ENCODE measurements at places on chromosomes 5 and 9.

- DNase-seq: no peak
Measured at GRCh38 chr9:614431-614830, 227.1 kb upstream of the DMRT1 start.

DNA sequence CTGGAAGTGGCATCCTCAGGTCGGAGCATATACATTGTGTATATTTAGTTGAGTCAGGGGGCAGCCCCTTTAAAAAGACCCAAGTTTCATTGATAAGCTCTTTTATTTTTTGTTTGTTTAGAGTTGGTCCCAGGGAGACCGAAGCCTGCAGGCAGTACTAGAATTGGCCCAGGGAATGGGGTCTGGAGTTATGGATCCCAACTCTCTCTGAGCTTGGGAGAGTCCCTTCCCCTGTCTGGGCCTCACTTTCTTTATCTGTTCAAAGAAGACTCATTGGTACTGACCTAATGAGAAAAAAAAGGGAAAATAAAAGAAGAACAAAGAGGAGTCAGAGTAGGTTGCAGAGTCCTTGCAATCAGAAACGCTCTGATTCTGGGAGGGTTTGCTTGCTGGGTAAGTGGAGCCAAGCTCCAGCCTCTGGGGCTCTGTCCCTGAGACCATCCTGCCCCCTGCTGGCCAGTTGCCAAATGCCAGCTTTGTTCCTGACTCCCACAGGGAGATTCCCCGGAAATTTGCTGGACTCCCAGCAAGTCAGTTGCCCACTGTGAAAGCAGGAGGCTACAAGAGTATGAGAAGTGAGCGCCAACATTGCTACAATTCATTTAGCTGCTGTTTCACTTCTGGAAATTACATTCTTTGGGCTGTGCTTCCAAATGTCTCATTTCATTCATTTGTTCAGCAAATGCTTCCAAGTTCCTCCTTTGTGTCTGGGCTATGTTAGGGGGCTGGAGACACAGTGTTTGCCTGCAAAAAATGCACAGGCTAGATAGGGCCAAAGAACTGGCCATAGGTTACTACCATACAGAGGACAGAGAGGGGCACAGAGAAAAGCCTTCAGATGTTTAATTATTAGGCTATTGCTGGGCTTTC is 156.2 kb downstream of the MELK start:
- DNase-seq: peak; percentile 59

DNA sequence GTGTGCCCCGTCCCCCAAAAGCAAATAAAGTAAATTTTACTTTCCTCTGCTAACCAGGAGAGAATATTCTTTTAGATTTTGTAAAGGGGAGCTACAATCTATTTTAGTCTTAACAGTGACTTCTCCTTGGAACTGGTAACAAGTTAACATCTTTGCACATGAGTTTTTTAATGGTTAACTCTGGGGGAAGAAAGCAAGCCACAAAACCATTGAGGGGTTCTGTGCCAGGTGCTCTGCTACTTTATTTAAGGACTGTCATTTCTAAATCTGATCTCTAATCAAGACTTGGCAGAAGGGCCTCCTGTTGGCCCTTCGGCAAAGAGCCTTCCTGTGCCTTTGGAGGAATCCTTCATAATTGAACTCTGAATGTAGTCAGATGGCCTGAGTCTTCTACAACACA is 153.4 kb downstream of the SLC12A2 start:
- DNase-seq: no peak

DNA sequence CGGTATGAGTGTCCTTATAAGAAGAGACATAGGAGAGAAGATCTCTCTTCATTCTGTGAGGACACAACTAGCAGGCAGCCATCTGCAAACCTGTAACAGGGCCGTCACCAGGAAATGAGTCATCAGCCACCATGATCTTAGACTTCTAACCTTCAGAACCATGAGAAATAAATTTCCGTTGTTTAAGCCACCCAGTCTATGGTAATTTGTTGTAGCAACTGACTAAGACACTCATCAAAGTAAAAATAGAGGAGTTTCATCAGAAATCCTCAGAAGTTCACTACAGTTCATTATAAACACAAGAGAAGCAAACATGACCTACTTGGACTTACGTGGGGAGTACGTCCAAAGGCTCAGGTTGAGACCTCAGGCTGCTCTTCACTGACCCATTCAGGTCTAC is 357.7 kb downstream of the SEMA5A start:
- no peak for DNase-seq

- no peak for DNase-seq
Measured at GRCh38 chr9:21558079-21558478, 76.0 kb upstream of the IFNE start.

- DNase-seq: no peak
Measured at GRCh38 chr5:112355058-112355685, 63.9 kb downstream of the EPB41L4A start.

GRCh38 chr5:170275376-170275994 is 22.1 kb downstream of the LCP2 start:
- peak; percentile 79 for DNase-seq

DNA sequence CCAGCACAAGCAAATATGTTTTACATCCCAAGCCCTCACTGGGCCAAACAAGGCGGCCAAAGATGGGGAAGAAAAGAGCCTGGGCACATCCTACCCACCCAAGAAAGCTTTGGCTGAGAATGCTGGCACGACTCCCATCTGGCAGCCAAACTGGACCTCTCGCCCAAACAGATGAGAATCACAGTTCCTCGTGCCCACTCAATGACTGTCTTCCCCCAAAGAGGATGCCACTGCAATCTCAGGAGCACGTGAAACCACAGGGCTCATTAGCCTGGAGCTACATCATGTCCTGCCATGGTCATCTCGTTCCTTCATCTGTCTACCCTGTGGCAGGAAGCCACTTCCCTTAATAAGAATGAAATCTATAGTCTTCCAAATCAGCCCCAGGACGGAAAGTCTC is 536.8 kb downstream of the BNC2 start:
- DNase-seq: no peak

DNA sequence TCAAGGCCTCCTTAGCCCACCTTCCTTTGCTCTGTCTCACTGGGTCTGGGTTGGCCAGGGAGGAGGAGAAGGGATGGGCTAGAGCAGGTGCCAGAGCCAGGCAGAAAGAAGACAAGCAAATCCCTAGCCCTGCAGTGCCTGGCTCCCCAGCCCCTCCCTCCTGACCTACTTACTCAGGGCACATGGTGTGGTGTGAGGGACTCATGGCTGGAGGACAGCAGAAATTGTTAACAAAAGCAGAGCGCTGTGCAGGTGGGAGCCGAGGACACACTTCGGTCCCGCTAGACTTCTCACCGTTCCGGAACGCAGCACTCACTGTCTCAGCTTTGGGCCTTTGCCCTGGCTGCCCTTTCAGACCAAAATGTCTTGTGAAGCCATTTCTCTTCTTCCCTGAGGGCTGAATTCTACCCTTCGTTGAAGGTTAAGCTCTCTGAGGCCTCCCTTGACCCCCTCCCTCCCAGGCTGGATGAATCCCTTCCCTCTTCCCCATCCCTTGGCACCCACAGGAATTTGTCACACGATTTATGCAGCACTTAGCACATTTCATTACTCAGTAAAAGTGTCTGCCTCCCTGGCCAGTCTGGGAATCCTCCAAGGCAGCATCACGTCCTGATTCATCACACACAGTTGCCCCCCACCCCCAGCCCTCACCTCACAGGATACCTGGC is 263.9 kb upstream of the TRPC7 start:
- DNase-seq: no peak

DNA sequence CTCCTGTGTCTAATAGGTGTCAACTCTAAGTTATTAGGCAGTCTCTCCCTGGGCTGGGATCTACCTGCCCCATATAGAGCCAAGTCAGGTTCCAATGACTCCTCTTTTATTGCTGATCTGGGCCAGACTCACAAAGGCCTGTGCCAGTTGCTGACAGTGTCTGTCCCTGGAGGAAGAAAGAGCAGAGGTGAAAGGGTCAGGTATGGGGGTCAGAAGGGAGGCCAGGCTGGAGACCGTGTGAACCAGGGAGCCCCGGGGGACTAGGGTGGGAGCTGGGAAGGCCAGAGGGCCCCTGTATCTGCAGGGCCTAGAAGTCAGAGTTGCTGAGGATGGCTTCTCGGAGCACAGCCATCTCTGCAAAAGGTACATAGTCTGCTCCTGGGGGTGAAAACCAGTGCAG is 3.5 kb upstream of the HINT2 start:
- DNase-seq: no peak

DNA sequence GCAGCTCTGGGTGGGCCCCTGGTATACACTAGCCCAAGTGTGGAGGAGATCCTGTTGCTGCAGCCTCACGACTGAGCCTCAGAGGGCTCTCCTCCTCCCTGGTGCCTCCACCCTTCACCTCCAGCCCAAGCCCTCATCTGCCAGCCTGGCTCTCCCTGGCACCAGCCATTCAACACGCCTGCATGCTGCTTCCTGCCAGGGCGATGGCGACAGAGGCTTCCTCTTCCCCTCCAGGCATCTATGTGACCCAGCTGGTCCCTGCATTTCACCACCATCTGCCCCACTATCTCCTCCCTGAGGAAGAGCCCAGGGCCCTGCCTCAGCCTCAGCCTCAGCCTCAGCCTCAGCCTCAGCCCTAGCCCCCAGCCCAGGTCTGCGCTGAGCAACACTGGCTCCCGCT is 54.8 kb upstream of the ANGPTL2 start:
- no peak for DNase-seq

- DNase-seq: no peak
Measured at GRCh38 chr5:40402007-40402364, 277.7 kb upstream of the PTGER4 start.

DNA sequence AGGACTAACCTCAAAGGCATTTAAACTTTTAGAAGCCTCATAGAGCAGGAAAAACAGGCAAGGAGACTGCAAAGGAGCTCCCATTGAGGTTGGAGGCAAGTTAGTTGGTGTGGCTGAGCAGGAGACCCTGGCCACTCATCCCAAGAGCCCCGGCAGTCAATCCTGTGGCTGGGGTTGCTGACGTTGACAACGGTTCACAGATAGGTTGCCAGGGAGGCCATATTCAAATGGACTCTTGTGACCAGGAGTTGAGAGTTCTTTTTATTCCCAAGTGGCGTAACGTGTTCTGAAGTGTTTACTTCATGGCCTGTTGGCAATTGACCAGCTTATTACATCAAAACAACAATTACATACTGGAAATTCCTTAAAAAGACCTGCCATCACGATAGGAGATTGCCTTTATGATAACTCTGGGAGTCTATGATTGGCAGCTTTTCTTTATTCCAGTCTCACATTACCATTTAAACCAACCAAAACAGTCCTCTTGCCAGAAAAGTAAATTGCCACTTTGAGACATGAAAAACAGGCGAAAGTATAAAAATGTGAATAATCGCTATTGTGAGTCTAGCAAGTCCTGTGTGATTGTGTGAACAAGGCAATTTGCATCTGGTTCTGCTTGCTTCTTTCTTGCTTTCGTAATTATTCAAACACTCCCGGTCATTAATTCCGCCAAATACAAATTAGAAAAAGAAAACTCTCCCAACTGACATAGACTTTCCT is 394.9 kb downstream of the MED10 start:
- no peak for DNase-seq

DNA sequence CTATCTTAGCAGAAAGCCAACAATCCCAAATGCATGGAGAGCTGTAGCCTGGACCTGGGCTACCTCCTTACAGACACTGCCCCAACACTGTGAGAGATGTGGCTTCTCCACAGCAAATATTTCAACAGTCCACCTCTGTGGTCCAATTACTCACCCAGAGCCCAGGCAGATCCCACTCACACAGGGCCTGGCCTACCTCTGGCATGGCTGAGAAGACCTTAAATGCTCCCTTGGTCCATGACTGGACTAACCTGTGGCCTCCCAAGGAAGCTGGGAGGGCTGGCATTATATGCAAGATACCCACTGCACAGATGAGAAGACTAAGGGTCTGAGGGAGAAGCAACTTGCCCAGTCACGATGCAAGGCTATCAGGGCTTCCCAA is 22.8 kb upstream of the SLC25A51 start:
- no peak for DNase-seq

DNA sequence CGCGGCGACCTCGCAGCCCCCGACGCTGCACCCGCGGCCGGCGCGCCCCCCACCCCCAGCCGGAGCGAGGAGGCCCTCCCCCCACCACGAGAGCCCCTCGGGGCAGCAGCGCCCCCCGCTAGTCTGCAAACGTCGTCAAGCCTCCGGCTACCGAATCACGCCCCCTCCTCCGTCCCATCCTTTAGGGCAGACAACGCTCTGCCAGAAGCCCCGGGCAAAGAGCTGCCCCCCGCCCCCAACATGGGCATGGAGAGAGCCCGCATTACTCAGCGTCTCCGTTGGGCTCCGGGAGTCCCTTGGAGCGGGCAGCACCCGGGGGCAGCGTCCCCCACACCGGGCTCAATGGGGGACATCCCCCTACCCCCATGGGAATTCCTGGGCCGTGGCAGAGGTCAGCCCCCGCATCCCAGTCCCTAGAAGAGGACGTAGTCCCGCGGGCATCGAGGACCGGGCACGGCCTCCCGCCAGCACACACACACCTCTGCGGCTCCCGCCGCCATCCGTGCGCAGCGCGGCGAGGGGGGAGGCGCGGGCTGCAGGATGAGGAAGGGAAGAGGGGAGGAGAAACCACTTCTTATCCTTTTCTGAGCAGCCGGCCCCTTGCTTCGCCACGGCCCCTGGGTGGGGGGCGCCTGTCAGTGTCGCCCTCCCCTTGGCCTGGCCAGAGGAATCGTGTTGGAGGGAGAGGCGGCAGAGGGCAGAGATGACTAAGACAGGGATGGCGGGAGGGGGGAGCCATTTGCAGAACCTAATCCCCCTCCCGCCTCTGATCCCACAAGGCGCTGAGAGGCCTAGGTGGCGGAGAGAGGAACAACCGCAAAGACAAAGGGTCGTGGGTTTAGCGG is 750 bp downstream of the DNM1 start:
- DNase-seq: peak; percentile 18

GRCh38 chr5:101531026-101531425 is 627.9 kb upstream of the ST8SIA4 start:
- DNase-seq: no peak

DNA sequence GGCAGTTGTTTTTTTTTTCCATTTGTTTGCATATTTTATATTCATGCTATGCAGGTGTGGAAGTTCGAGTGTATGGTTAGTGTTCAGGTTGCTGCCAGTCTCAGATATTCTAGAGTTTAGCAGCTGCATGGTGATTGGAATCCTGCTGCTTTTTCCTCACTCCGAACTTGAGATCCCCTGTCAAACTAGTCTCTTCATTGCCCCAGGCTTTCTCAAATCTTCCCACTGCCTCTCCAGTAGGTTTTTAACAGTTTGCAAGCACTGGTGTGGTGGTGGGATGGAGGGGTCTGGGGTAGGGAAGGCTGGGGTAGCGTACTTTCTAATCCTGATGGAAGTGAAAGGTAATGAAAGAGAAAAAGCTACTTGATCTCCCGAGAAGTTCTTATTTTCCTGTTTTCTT is 112.9 kb downstream of the CHSY3 start:
- no peak for DNase-seq

- no peak for DNase-seq
Measured at GRCh38 chr9:20253635-20254034, 368.7 kb downstream of the MLLT3 start.

GRCh38 chr5:72018143-72018803 is 89.0 kb upstream of the MAP1B start:
- peak; percentile 58 for DNase-seq

DNA sequence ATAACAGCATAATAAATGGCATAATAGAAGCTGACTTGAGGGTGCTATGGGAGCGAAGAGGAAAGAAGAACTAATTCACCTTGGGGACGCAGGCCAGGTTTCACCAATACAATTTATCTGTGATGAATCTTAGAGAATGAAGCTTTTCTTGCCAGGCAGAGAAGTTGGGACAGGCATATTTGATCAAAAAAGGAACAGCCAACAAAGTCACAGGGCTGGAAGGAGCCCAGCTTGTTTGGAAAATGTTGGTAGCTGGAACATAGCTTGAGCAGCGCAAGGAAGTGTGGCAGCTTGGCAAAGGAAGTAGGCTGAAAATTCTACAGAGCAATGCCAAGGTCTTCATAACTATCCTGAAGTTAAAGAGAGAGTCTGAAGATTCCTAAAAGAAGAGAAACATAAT is 181.5 kb upstream of the OR13F1 start:
- DNase-seq: no peak

GRCh38 chr5:55308254-55308836 is 556 bp downstream of the MTREX start:
- DNase-seq: peak; percentile 40
